CD4-positive, alpha-beta T cell treated with Interleukin-17A for 1 hour (primary cell): ENCODE measurements at places on chromosomes 13 and 19.

DNA sequence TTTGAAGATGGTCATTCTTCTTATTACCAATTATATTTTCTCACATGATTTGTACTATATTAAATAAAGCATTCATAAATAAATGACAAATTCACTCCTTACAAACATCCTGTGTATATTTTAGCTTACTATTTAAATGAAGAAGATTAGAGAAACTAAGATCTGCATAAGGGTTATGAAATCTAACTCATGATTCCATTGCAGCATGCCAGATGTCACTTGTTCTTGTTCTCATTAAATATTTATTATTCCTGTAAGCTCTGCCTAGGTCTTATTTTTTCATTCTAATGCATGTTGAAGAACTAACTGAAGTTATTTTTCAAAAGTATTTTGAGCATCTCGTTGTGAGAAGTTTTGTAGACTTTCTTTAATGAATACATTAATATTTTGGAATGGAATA is 18.3 kb downstream of the NUP58 start:
- DNase-seq = no peak

GRCh38 chr13:59906413-59907049 is 257.2 kb downstream of the DIAPH3 start:
- peak; percentile 10 for DNase-seq

DNA sequence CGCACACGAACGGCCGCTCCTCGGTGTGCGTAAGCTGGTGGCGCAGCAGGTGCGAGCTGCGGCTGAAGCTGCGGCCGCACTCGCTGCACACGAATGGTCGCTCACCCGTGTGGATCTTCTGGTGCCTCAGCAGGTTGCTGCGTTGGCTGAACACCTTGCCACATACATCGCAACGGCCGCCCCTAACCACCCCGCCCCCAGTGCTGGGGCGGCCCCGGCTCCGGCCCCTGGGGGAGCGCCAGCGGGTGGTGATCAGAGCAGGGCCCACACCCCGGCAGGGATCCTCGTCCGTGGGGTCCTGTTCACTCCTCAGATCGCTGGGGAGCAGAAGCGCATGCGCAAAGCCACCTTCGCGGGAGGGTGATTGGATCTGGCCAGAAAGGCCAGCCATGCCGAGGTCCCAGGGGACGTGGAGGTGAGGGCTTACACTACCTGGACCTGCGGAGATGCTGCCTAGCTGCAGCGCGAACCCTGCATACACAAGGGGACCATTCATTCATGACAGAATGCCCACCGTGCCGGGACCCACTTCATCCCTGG is 4.7 kb upstream of the UBE2M start:
- no peak for DNase-seq

DNA sequence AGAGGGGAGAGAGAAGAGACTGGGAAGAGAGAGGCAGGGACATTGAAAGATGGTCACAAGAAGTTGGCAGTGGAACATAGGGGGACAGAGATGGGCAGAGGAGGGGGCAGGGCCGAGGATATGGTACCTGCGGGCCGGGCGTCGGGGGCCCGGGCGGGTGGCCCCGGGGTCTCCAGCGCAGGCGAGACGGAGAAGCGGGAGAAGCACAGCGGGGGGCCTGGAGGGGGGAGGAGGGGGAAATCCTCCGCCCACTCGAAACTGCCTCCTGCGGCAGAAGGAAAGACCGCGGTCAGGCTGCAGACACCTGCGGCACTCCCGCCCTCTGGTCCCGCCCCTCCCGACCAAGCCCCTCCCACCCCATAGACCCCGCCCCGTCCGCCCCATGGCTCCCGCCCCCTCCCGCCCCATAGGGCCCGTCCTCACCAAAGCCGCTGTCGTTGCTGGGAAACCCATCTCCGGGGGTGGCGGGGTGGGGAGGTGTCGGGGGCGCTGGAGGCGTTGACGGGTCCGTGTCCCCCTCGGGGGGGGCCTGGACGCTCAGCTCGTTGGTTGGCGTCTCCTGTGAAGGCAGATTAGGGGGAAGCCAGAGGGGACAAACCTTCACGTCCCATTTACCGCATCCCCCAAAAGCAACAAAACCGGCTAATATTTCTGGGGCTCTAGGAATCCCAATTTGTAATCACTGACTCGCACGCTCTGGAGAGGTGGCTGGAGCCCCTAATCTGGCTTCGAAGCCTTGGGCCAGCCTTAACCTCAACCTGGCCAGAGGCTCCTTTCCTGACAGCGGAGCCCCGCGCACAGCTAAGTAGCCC is 20.4 kb downstream of the LMTK3 start:
- peak; percentile 79 for DNase-seq

DNA sequence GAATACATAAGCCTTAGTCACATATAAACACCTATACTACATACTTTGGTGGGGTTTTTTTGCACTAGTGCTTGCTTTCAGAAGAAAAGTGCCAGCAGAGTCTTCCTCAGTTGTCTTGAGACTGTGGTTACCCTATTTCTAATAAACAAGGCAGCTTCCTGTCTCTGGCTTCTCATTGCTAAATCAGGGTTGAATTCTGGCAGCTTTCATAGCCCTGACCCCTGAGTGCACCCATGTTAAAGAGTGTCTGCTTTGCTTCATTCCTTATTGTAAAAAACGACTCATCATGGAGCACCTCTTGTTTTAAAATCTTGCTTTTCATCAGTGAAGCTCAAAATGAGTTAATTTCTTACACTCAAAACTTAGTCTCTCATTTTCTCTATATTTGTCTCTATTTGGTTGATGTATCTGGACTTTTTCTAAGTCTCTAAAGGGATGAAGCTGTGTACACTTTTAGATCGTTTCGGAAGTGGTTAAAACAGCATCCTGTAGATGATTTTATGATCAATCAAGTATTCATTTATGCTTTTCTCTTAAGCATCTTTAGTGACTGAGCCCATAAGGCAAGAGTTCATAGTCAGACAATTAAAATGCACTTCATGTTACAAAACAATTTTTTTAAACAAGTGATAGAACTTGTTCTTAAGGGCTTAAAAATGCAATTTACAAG is 72.1 kb downstream of the KLF12 start:
- peak; percentile 63 for DNase-seq

DNA sequence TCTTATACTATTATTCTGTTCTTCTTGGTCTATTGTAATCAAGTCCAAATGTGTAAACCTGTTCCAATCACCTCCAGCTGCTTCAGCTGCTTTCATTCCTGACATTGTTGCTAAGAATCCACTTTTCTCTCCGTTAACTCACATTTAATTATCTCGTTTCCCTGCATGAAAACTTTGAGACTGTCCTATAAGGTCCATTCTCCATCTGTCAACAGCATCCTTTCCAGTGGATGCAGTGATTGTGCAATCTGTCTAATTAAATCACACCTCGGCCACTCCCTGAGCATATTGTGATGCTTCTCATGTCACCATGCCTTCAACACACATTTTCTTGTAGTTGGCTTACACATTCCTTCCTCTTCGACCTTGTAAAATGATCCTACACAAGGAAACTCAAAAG is 1626.9 kb upstream of the SLC10A2 start:
- no peak for DNase-seq

DNA sequence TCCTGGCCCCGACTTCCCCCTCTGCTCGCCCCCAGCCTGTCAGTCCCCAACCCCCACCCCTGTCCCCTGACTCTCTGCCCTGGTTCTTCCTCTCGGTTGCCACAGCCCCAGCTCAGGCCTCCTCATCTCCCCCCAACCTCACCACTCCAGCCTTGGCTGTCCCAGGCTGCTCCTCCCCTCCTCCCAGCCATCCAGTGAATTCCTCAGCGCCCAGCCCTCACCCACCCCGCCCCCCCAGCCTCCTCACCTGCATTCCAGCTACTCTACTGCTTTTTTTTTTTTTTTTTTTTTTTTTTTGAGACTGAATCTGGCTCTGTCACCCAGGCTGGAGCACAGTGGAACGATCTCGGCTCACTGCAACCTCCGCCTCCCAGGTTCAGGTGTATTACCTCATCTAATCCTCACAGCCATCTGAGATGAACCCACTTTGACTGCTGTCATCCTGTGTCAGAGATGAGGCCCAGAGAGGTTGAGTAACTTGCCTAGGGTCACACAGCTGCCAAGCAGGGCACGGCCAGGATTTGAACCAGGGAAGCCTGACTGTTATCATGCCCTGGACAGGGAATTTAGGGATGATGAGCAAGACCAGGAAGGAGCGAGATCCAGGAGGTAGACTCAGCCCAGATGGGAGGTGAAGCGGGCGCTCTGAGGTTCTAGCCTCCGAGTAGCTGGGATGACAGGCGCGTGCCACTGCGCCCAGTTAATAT is 2.6 kb downstream of the SULT2B1 start:
- no peak for DNase-seq
